AG09319 (cell line): ENCODE measurements at places on chromosomes 7 and 10.
A peak's percentile ranks its signal among the peaks of the same experiment; 100 is the strongest.

GRCh38 chr10:101660256-101660655 is 34.7 kb downstream of the FBXW4 start:
- no peak for DNase-seq

- no peak for DNase-seq
Observed at GRCh38 chr7:148828965-148829364, 55.1 kb downstream of the EZH2 start.

DNA sequence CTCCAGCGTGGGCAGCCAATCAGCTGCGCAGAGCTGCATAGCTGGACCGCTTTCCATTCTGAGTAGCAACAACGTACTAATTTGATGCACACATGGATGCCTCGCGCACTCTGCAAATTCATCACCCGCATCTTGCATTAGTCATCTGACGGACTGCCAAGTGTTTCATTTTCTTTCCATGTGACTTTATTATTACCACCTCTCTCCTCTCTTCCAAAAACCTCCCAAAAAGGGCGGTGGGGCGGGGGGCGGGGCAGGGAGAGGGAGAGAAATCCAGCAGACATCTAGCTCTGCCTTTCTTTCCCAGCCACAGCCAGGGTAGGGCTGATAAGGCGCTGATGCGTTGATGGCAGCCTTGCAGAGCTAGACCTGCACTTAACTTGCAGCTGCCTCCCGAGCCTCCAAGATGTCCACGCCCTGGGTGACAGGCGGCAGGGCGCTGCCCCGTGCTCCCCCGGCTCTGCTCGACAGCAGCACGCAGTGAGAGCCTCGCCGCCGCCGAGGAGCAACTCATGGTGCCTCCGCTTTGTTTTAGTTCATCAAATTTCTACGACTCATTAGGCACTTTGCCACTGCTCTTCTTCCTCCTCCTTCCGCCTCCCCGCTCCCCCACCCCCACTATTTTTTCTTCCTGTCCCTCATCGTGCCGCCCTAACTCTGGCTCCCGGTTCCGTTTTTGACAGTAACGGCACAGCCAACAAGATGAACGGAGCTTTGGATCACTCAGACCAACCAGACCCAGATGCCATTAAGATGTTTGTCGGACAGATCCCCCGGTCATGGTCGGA is 147.3 kb downstream of the CELF2 start:
- DNase-seq: peak; percentile 23

GRCh38 chr7:84069999-84070500 is 124.5 kb downstream of the SEMA3A start:
- DNase-seq: no peak

GRCh38 chr10:62873866-62874265 is 57.7 kb upstream of the EGR2 start:
- no peak for DNase-seq

- DNase-seq: no peak
Observed at GRCh38 chr10:79433324-79434222, 11.9 kb downstream of the ZCCHC24 start.

DNA sequence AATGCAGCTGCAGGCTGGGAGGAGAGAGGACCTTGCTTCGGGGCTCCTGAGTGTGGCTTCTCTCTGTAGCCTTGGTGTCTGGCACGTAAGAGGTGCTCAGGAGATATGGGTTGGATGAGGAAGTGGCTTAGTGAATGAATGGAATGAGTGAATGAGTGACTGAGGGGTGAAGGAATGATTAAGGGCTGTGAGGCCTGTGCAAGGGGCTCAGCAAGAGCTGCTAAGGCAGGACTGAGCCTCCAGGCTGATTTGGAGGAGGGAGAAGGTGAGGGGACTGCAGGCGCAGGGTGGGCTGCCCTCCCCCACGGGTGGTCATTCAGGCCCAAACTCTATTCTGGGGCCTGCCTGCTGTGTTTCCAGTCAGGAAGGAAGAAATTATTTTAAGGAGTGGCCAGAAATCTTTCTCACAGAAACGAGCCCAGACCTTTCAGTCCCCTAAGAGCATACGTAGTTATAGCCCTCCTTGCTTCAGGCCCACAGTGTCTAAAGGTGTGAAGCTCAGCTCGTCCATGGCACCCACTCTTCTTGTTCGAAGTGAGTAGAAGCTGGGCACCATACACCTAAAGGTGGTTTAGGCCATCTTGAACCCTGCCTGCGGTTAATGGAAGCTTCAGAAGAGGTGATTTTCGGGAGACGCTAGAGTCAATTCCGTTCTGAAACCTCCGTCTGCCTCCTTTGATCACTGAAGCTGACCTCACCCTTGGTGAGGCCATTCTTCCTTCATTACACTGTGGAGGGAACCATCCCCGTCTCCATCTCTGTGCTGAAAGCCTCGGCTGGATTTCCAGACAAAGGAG is 49.5 kb upstream of the SAMD8 start:
- no peak for DNase-seq

GRCh38 chr7:112654322-112655216 is 135.6 kb downstream of the TMEM168 start:
- DNase-seq: no peak

DNA sequence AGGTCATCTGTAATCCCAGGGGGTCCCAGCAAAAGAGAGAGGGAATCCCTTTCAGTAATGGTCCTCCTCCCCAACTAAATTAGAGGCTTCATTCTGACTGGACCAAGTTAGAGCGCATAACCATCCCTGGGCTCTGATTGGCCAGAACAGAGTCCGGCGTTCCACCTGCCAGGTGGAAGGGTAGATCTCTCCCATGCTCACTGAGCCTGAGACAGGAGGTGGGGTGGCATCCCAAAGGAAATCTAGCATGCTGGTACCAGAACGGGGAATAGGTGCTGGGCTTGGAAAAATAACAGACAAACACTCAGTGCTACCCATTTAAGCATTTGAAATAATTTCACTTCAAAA is 21.0 kb upstream of the TSPAN33 start:
- DNase-seq: no peak

GRCh38 chr7:122535086-122535485 is 163.8 kb downstream of the RNF133 start:
- DNase-seq: no peak
